Head of caudate nucleus (tissue), 42 donors: ENCODE measurements at places on chromosomes 4 and X.

GRCh38 chrX:23845351-23845817, 62.4 kb downstream of the APOO start:
- no peak for DNase-seq

GRCh38 chr4:53854991-53855568, 209.3 kb downstream of the CHIC2 start:
- DNase-seq: no peak

DNA sequence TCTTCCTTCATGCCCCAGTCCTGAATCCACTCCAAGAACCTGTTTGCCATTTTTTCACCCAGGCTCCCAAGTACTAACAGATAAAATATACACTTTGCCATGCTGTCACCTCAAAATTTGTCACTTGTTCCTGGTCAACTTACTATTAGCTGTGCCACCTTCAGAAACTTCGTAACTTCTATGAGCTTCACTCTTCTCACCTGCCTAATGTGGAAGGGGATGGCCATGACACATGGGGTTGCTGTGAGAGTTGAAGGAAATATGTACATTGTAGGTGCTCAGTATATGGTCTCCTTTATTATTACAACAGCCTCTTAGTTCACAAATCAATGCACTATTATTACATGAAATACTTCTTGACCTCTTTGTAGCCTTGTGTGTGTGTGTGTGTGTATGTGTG, 10.4 kb downstream of the TMSB4X start:
- no peak for DNase-seq

DNA sequence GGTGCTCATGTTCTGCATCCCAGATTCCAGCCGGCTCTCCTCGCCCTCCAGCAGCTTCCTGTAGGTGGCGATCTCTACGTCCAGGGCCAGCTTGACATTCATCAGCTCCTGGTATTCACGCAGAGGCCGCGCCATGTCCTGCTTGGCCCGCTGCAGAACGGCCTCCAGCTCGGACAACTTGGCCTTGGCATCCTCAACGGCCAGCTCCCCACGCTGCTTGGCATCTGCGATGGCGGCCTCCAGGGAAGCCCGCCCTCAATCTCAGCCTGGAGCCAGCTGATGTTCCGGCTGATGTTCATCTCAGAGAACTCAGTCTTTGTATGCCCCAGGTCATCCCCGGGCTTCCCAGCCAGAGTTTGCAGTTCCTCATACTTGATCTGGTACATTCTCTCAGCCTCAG, 431.8 kb upstream of the DIPK2B start:
- DNase-seq: no peak

DNA sequence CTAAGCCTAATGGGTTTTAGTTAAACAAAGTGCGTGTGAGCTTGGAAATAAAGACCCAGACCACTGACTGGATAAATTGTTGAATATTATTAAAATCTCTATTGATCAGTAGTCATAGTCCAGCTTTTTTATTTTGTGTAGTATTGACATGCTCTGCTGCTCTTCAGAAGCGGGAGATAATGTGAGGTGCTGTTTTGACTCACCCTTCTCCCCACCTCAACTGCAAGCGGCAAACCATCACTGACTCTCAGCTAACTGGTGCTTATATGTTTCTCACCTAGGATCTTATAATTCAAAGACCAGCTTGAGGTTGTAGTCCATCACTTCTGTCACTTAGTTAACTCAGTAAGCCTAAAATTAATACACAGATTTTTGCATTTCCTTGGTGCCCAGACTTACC, 72.2 kb downstream of the COMMD8 start:
- no peak for DNase-seq

GRCh38 chrX:27890611-27891010, 82.8 kb downstream of the MAGEB10 start:
- no peak for DNase-seq

GRCh38 chr4:41405464-41406112, 132.4 kb upstream of the LIMCH1 start:
- DNase-seq: no peak

GRCh38 chrX:39260965-39261364, 459.7 kb downstream of the MID1IP1 start:
- DNase-seq: no peak

DNA sequence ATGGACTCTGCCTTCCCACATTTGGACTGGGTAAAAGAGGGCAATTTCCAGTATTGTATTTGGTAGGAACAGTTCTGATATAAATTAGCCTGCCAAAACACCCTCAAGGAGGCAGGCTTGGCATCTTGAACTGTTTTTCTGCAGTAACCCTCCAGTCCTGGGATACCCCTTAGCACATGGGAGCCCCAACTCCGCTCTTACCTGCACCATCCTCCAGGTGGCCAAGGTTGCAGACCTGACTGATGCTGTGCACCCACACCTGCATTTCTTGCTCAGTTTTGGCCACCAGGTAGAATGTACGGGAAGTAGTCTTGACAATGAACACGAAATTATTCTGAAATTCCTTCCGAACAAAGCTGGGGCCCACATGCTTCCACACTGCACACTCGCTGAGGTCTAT, 35.1 kb downstream of the GAB3 start:
- DNase-seq: no peak

- no peak for DNase-seq
Measured at GRCh38 chrX:46792810-46793188, 33.9 kb upstream of the SLC9A7 start.

DNA sequence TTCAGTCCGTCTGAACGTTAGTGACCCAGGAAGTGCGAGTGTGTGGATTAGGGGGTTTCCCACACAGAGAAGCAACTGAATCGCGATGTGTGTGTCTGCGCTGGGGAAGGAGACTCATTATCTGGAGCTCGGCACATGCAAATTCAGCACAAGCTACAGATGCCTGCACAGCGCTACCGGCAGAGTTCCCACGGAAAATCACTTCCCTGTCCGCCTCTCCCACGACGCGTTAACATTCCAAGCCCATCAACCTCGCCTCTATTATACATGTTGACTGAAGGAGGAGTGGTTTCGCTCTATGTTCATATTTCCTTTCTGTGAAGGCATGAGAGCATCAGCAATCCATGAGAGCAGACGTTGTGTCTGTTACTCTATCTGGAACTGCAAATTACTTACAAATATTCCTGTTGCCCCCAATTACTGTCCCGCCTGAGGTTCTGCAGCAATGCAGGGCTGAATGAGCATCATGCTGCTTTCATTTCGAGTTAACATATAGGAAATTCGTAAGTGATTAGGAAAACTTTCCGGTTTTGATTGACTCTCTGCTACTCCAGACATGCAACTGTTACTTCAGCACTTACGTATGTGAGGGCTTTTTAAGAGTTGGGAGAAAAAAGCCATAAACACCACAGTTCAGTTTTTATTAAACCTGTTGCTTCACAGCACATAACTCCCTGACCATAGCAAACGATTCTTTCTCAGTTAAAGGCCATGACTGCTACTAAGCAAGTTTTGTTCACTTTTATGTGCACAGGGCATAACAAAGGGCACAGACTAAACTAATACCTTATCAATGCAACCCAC, 15.0 kb upstream of the MTNR1A start:
- DNase-seq: peak; percentile 33

DNA sequence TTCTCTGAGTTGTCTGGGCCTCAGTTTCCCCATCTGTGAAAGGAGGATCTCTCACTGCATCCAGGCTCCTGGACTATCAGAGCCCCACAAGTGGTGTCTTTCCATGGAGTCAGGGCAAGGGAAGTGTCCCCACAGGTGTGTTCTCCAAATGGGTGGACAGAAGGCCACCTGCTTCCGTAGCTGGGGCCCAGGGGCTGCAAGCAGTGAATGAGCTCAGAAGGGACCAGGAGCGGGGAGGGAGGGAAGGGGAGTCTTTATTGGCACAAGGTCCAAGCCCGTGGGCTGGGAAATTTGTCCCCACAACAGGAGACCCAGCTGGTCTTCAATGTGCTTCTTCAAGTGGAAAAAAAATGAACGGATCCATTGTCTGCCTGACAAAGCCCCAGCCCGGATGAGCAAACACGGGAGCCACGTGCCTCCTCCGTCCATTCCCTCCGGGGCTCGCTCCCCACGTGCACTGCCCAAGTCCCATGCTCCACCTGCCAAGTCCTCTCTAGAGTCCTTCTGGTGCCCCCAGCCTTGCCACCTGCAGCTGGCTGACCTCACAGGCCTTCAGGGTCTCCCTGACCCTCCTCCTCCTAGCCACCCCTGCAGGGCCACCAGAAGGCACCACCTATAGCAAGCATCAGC, 72.0 kb downstream of the JAKMIP1 start:
- DNase-seq: peak; percentile 36

DNA sequence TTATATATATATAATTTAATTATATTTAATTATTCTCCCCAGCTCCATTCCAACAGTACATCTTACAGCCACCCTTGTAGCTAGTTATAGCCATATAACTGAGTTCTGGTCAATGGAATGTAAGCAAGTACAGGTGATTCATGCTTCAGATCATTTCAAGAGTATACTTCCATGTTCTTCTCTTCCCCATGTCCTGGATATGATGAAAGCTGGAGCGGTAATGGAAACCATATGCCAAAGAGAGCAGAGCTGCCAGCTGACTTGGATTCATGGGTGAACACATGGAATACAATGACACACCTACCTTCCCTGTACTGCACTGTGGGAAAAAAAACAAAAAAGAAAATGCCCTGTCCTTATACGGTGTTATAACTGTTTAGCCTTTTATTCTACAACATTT, 17.5 kb upstream of the CORIN start:
- no peak for DNase-seq

DNA sequence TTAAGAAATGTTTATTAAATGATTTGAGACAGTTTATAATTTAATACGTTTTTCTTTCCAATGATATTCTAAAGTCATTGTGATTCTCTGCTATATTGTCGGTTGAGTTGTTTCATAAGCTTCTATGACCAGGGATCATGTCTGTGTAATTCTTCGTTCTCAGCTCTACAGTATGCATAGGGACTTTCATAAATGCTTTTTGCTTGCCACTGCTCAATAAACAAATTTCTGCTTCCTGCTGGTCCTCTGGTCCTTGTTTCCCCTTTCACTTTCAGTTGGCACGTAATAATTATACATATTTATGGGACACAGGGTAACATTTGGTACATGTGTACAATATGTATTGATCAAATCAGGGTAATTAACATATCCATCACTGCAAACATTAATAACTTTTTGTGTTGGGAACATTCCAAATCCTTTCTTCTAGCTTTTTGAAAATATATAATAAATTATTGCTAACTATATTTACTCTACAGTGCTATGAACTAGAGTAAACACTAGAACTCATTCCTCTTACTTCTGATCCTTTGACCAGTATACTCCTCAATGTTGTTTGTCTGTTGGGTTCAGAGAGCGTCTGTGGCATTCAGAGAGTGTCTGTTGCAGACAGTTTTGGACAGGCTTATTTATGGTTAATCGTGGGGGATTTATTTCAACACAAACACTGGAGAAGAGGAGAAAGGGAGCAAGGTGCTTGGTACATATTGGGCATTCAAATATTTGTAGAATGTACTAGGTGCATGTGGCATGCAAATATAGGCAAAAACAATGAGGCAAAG, 68.3 kb upstream of the SPANXB1 start:
- DNase-seq: no peak

DNA sequence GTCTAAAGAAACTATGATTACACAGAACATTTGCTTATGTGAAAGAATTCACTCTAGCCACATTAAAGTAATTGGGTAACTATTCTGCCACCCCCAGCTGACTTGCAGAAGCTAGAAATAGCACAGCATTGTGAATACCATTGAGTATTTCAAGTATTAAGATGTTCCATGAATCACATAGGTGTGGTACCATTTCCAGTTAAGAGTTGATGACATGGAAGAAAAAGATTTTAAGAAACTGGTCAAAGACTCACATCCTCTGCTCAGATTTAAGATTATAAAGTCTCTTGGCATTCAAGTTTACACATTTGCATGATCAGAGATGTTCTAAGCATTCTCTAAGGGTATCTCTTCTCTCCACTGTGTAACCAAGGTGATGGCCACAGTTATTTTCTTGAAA, 287.5 kb downstream of the CAMK2D start:
- DNase-seq: no peak

- no peak for DNase-seq
Measured at GRCh38 chrX:100677611-100678181, 33.7 kb downstream of the SRPX2 start.

- no peak for DNase-seq
Measured at GRCh38 chrX:14832151-14832550, 40.7 kb downstream of the FANCB start.

DNA sequence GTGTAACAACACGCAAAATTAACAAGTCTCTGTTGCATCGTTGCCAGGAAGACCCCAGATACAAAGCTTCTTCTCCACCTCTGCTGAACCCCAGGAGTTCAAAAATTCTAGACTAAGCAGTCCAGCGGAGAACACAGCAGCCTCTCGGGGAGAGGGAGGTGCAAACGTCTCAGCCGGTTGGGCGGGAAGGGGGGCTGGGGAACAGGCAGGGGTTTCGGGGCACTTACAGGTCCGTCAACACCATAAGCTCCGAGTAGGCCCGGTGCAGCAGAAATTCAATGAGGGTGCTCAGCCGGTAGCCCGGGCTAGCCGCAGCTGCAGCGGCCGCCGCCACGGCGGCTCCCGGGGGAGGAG, 394 bp downstream of the MED14 start:
- peak; percentile 27 for DNase-seq

- peak; percentile 95 for DNase-seq
Measured at GRCh38 chr4:139177869-139178619, 1.0 kb upstream of the ELF2 start.

- no peak for DNase-seq
Measured at GRCh38 chrX:3582451-3582850, 131.0 kb downstream of the PRKX start.

DNA sequence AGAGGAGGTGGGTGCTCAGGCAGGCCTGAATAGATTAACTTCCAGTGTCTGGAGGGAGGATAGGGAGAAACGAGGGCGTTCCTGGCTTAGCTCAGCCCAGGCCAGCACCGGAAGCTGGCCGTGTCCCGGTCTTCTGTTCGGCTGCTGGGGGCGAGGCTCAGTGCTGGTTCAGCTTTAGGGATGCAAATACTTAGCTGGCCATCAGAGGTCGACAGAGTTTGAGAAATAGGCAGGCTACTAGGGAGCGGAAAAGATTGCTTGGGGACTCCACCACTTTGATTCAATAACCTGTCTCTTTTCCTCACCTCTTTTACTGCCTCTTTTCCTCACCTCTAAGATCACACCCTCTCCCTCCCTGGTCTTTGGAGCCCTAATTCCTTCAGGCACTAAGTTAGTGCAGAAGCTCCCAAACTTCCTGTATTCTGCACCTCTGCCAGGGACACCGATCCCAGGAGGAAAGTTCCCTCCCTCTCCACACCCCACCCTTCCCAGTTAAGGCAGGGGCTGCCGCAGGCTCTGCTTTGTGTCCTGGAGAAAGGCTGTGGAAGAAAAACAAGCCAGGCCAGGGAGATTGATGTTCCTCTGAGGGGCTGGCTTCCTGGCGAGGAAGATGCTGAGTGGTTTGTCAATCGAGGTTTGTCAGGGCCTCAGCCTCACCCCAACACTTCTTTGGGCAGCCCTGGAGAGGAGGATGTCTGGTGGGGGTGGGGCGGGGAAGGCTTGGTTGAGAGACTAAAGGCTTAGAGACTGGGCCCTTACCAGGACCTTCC, 6.0 kb upstream of the EFNB1 start:
- peak; percentile 39 for DNase-seq

DNA sequence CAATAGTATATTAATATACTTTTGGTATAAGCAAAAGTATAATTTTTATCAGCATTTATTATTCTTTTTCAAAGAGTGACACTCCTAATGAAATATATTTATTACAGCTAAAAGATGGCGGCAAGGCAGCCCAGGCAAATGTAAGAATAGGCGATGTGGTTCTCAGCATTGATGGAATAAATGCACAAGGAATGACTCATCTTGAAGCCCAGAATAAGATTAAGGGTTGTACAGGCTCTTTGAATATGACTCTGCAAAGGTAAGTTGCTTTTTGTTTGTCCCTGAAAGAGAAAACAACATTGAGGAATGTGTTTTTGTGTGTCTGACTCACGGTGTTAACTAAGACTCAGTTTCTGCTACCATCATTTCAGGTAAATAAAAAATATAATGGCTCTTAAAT, 71.9 kb downstream of the PDLIM5 start:
- no peak for DNase-seq
